HAP-1 (cell line): ENCODE measurements at places on chromosomes 2 and 18.

DNA sequence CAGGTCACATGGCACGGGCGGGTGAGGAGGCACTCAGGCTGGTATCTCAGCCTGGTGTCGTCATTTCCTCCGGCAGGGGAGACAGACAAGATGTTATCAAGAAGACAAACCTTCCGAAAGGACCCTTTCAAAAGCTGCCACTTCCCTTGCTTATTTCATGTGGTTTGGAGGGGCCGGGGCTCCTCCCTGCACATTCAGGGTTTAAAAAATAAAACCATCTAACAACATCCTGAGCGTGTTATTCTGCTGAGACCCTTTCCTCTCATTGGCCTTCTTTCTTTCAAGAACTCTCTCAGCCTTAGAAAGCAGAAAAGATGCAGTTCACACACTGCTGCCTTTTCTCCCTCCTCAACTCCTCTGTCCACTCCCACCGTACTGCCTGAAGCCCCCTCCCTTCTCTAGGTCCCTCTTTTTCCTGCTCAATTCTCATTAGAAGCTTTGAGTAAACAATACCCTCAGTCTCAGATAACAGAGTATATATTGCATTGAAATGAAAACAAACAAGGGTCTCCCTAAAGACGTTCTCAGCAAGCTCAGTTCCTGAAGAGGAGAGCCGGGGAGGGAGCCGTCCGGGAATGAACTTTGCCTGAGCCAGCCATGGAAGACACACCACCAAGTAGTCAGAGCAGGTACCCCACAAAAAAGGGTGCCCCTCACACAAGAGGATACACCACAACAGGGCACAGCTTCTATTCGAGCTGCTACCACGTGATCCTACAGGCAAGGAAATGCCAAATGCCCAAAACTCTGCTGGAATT is 9.7 kb downstream of the SMAD7 start:
- DNase-seq, result no peak

DNA sequence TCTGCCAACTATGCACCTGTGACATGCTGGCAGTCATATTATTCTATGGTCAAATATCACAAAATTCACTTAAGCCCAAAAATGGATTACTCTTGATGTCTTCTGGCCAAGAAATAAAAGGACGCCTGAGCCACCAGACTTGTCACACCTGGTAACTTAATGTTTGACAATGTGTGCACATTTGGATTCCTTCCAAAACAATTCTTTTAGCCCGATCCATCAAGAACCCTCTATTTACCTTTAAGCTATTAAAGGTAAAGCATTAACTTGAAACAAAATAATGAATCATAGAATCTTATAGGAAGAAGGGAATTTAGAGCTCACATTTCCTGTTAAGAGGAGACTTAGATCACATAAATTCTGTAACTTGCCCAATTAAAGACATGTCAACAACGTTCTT is 46.5 kb upstream of the NFU1 start:
- DNase-seq, result no peak

DNA sequence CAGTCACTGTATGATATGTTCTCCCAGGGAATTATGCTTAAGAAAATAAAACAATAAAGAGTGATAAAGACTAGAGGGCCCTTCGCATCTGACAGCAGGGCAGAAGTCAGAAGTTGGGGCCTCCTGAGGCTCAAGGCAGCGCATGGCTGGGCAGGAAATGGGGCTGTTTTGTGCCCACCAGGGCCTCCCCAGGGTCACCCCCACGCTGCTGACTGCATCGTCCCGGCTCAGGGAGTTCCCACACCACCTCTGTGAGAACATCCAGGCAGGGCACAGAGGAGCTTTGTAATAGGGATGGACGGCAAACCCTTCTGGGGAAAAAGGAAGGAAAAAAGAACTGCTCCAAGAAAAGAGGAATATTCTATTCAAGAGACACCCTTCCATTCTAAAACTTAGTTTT is 41.2 kb downstream of the PAX3 start:
- DNase-seq, result no peak

DNA sequence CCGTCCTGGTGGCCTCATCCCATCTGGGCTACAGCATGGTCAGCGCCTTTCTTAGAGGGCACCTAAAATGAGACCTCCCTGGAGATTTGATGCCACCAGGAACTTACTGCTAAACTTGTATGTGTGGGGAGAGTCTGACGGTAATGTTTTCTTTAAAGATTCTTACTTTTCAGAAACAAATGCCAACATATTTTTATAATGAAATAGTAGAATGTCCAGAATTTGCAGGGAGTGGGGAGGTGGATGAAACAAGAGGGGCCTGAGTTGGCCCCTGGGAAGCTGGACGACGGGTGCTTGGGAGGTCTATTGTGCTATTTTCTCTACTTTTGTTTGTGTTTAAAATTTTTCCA is 118.8 kb upstream of the CTDP1 start:
- DNase-seq, result no peak

DNA sequence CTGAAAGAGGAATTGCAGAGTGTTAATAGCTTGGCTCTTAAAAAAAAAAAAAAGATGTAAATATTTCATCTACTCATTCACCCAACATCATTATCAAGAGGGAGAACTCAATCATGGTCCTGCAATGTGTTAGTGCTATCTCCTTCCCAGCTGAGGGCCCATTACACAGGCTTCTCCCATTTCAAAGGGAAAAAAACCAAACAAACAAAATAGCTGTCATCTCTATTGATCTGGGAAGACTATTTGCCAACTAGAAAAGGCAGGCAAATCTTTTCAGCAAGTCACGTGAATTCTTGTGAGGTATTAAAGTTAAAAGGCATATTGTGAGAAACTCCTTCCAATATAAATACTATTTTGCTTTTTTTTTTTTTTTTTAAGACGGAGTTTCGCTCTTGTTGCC is 194.3 kb downstream of the MYO1B start:
- no peak for DNase-seq

DNA sequence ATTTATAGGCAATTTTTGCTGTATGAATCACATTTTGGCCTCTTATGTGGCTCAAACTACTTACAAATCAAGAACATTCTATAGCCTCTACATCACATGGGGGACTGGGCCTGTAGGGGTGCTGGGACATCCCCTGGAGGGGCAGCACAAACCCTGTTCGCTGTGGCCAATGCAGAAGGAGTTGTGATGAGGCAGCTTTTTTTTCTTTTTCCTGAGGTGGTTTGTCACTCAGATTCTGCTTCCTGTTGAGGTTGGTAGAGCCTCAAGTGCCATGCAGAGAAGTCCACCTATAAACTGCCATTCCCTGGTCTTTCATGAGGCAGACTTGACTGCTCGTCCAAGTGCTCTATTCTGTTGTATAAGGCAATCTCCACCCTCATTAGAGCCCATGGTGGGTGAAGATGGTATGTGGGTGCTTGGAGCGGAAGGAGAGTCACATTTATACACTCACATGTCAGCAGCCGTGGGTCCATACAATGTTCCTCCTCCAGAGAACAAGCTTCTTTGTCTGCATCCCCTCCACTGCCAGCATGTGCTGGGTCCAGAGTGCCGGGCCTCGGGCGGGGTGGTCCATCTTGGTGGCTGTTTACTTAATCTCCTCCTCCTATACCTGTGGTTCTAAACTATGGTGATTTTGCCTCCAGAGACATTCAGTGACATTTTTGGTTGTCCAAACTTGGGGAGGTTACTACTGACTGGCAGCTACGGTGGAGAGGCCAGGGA is 120.3 kb downstream of the ACOXL start:
- no peak for DNase-seq

- DNase-seq, result peak; percentile 31
Observed at GRCh38 chr2:188330316-188331053, 38.8 kb downstream of the GULP1 start.

DNA sequence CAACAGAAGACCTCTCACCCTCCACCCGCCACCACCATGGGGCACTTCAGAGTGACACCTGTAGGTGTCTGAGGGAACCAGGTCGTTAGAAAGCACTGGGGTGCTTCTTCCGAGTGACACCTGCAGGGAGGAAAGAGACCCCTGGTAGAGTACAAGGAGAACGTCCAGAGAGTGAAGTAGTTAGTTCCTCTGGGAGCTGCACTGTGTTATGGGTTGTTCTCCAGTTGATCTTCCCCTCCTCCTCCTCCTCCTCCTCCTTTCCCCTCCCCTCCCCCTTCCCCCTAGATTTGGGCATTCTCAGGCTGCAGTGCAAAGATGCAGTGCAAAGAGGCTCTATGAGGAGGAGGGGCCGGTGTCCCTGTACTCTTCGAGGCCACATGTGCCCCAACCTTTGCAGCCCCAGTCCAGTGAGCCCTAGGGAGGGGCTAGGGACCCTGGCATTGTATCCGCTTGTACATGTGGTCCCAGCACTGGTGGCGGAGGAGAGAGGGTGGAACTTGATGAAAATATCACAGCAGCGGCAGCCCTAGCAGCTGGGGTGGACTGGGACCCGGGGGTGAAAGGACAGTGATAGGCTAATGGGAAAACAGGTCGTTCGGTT is 850 bp downstream of the DNAJB2 start:
- DNase-seq, result no peak

GRCh38 chr2:134626781-134627180 is 92.0 kb downstream of the TMEM163 start:
- DNase-seq, result no peak

DNA sequence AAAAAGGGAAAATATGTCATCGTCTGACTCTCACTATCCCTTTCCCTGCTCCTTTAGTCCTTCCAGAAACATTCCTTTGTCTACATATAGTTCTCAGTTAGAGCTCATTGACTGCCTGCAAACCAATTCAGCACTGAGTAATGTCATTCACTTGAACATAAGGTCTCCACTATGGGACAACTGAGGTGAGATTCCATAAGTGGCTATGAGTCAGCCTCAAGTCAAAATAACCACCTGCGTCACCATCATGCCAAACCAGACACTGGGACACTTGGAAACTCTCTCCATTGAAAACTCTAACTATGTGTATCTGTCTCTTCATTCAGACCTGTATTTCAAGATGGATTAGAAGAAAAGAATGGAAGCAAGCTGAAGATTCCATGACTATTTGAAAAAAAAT is 878.0 kb upstream of the PIK3C3 start:
- DNase-seq, result no peak

DNA sequence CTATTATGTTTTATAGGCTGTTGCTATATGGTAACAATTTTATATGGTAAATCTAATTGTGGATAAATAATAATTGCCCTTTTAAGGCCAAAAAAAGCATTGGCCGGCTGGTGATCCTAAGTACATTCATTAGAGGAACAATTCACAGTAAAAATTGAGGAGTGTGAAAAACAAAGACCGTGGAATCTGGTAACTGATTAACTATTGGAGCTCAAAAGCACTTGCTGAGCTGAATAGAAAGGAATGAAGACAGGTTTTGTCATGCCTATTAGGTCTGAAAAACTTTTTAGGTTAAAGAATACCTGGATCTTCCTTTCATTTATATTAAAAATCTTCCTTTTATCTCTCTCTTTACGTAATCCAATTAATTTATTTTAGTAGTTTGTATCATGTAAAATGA is 18.5 kb upstream of the RBBP8 start:
- DNase-seq, result peak; percentile 24

- no peak for DNase-seq
Observed at GRCh38 chr2:111678161-111678560, 205.8 kb downstream of the ANAPC1 start.

- no peak for DNase-seq
Observed at GRCh38 chr2:109155553-109156451, 26.8 kb downstream of the SH3RF3 start.

DNA sequence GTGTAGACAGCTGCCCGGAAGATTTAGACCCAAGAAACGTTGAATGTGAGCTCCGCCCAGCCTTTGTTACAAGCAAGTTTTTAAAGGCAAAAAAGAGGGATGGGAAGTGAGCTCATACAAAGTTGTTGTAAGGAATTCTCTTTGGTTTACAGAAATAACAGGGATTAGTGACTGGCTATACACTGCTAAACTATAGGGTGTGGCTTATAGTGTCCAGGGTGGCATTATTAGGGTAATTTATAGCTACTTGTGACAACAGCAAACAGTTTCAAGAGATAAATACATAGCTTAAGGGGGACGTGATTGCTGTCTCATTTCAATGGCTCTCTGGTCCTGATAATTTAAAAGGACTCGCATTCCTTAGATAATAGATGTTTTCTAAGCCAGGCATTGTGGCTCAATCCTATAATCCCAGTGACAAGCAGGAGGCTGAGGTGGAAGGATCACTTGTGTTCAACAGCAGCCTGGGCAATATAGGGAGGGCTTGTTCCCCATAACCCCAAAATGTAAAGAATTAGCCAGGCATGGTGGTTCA is 66.5 kb upstream of the TGIF1 start:
- peak; percentile 100 for DNase-seq

DNA sequence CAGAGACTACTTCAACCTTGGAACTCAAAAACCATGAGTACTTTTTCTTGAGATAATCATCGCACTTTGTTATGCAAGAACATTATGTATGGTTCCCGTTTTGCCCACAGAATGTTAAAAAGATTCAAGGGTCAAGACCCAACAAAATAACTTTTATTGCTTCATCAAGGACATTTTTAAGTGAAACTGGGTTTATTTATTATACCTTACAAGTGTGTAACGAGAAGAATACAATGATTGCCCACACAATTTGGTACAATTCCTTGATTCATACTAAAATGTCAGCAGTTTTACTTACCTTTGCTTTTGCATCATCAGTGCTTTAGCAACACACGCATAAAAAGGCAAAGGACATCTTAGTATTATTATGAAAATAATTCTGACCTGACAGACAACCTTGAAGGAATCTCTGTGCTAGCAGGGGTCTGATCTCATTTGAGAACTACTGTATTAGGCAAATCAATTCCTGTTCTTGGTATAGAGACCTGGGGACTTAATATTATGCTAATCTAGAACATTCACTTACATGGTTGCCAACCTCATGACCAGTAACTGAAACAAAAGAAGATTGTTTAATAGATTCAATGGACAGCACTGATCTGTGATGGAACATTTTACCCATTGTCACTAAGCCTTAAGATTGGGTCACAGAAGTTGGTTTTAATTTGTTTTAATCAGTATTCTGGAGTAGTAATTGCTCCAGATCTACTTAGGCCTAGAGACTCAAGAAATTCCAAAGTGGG is 16.2 kb downstream of the CCDC88A start:
- no peak for DNase-seq

- DNase-seq, result no peak
Observed at GRCh38 chr2:12070581-12070980, 324.1 kb downstream of the LPIN1 start.

- DNase-seq, result no peak
Observed at GRCh38 chr2:11558214-11558886, 24.5 kb downstream of the GREB1 start.

DNA sequence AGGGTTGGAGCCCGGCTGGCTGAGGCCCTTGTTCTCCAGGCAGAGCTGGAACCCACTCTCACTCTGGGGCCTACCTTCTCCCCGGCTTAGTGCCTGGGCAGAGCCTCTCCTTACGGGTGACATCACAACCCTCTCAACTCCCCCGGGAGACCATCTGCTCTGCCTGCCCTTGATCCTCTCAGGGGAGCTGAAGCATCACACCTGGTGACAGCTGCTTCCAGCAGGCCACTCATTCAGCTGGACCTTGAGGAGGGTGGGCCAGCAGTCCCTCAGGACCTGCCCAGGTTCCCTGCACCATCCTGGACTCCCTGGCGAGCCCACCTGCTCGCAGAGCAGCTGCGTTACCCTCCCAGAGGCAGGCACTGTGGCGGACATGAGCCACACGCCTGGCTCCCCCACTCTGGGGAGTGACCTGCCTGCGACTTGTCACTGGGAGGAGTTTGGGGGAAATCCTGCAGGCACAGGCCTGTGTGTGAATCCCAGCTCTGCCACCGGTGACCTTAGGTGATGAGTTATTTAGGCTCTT is 13.1 kb downstream of the HS6ST1 start:
- DNase-seq, result no peak
